ENCODE measurements at places on chromosomes 4 and X.

DNA sequence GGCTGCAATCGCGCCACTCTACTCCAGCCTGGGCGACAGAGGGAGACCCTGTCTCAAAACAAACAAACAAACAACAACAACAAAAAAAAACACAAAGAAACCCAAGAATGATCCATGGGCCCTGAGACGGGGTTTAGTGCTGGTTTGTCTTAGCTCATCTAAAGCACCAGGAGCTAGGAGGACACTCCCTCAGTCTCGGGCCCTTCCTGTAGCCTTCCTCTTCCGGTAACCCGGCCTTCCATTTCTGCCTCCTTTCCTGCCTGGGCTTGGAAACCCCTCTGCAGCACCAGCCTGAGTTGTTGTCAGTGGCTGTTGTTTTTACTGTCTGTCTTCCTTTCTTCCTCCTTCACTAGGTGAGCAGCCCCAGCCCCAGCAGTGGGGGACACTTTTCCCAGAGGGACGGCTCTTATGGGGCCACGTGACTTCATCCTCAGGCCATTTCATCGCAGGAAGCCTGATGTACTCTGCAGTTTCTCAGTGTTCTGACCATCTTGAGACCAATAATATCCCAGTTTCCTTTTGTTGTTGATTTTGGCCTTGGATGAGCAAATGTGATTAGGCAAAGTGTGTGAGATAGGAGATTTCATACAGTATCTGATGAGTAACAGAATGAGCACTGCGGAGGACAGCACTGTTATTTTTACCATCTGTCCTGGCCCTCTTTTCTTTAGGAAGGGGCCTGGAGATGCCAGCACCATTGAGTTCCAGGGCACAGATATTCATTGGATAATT is 90.1 kb downstream of the ANAPC4 start:
- no peak for DNase-seq

GRCh38 chrX:100743009-100743607 is 11.2 kb upstream of the SYTL4 start:
- DNase-seq: no peak

DNA sequence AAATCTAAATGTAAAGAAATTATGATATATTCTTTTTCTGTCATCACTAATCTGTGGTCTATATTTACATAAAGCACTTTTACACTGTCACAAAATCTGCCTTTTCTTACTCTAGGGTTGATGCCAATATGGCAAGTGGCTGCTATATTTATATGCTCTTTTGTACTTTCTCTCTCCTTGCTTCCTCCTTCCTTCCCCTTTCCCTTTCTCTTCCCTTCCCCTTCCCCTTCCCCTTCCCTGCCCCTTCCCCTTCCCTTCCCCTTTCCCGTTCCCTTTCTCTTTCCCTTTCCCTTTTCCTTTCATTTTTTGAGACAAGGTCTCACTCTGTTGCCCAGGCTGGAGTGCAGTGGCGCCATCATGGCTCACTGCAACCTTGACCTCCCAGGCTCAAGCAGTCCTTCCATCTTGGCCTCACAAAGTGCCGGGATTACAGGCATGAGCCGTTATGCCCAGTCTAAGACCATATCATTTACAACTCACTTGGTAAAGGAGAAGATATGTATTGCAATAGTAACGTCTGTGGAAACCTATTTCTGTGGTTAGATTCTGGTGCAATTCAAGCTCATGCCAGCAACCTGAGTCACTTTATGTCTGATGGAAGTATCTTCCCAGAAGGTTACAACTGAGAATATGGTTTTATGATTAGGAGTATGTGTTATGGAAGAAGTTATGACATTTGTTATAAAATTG is 13.9 kb upstream of the PLAC8 start:
- DNase-seq: peak; percentile 78

DNA sequence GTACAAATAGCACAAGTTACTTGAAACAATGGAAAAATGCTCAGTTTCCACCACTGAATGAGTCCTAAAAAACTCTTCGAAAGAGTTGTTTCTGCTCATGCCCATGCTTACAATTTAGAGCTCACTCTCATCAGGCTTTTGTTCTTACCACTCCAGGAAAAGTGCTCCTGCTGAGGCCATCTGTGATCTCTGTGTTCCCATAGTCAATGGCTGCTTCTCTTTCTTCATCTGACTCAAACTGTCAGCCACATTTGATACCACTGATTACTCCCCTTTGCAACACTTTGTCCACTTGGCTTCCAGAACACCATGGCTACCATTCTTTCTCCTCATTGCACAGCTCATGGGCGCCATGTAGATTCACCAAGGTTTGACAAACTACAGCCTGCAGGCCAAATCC is 80.0 kb upstream of the SLC34A2 start:
- no peak for DNase-seq
